ENCODE measurements at places on chromosomes 13 and 19. TPM values are rescaled to one million over a fixed set of nuclear protein-coding genes. Genes with fewer than 3 reads are reported as not detected.

- no peak for DNase-seq
Observed at GRCh38 chr19:35403116-35403760, 32.4 kb downstream of the GPR42 start.

- no peak for DNase-seq
Observed at GRCh38 chr13:109644956-109645355, 141.4 kb downstream of the IRS2 start.

GRCh38 chr19:45235485-45235884 lies 9.7 kb downstream of the EXOC3L2 start:
- DNase-seq, result no peak

GRCh38 chr19:38004521-38005223 lies 97.7 kb downstream of the SIPA1L3 start:
- DNase-seq, result peak; percentile 98

DNA sequence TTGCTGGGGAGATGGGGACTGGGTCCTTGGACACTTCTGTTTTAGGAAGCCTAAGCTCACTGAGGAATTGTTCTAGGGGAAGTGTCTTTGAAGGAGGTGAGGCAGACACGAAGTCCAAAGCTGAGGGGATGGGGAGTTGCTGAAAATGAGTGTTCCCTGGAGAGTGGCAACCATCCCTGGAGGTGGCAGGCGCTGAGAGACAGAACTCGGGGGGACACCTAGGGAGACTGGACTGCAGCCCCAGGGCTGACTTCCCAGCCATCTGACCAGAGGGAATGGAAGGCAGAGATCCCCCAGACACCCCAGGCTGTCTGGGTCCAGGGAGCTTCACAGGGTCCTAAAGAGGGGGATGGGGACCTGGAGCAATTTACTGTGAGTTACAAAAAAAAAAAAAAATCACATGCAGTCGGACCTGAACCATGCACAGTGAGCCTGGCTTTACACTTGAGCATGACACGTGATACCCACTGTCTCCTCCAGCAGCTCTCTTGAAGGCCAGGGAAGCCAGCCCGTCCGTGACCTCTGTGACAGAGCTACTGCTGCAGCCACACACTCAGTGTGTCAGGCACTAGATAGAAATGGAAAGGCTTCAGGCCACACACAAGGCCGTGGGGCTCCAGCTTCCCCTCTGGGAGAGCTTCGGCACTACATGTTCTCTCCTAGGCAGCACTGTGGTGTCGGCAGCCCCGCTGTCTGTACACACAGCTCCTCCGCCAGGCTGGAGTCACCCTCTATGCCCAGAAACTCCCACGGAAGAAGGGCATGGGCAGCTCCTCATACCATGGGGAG lies 77.1 kb upstream of the KCTD15 start:
- no peak for DNase-seq

- peak; percentile 35 for DNase-seq
Observed at GRCh38 chr19:53183146-53183764, 9.9 kb downstream of the ZNF665 start.

GRCh38 chr19:7494416-7495098 lies 5.7 kb upstream of the PEX11G start:
- DNase-seq, result no peak

DNA sequence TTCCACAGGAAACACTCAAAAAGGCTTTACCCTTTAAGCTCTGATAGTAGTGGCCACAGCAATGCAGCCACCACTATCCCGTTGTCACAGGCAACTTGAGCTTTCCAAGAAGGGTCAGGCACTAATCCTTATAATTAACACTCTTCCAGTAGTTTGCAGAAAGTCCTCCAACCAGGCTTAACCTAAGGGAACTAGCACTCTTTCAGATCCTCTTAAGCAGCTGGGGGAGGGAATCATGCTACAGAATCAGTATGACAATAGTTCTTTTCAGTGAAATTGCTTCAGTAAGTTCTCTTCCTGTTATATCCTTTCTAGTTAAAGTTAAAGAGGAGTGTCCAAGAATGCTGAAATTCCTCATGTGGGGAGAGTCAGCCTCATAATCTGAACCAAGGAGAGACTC lies 82.2 kb downstream of the TNFSF11 start:
- DNase-seq, result no peak

DNA sequence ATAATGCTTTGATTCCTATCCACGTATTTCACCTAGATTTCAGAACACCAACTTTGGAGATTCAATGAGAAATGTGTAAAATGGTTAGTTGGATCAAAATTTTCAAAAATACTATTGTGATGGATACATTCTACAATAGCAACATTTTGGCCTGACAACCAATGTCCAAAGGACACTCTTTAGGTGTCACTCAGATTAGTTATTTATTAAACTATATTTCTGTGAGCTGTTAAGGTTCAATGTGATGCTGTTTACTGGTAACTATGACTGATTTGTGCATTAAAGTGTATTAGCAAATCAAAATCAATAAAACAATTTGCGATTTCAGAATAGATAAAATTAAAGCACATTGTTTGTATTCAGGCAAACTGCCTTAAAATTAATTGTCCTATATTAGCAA lies 149.8 kb downstream of the PCDH9 start:
- DNase-seq, result no peak

- DNase-seq, result no peak
Observed at GRCh38 chr13:44307255-44307654, 66.4 kb upstream of the SERP2 start.

DNA sequence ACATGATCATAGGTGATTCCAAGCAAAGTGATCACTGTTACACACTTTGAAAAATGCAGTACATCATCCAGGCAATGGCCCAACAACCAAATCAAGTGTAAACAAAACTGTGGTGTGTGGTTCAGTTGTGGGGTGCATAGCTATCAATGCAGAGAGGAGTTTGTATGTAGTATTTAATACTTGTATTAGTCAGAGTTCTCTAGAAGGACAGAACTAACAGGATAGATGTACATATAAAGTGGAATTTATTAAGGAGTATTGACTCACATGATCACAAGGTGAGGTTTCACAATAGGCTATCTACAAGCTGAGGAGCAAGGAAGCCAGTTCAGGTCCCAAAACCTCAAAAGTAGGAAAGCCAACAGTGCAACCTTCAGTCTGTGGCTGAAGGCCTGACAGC lies 249.3 kb upstream of the HTR2A start:
- peak; percentile 15 for DNase-seq

- DNase-seq, result no peak
Observed at GRCh38 chr13:67635754-67636153, 405.6 kb upstream of the PCDH9 start.

DNA sequence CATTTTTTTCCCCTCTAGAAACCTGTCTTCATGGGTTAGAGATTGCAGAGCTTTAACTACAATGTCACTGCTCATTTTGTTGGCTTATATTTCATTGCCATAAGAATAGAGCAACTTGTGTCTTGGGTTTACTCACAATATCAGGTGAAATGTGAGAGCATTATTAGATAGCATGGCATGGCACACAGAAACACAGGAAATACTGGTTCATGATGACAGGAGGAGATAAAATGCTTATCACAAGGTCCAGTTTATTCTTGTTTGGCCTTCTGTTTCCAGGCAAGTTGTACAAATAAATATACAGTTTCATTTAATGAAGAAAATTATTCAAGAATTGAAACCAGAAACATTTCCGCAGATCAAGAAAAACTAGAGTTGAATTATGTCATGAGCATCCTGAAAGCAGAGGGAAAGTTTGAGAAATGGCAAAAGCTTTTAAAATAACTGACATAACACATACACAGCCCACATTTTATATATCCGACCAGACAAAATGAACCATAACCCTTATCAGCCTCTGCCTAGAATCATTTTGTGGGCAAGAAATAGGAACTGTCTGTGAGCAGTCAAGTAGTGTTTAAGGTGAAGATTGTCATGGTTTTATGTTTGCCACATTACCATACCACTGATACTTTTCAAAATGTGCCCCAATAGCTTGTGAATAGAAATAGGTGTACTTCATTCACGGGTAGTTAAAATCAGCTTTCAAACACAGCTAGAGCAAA lies 297.9 kb upstream of the ARGLU1 start:
- DNase-seq, result no peak

- DNase-seq, result no peak
Observed at GRCh38 chr19:1237754-1238368, at the start of gene CBARP. TSS of gene CBARP (minus strand) at chr19:1238005. CDS start at chr19:1236100, 1,905 bp downstream.

- no peak for DNase-seq
Observed at GRCh38 chr13:48944221-48944620, 31.5 kb upstream of the FNDC3A start.

- no peak for DNase-seq
Observed at GRCh38 chr19:30743011-30743410, 370.8 kb downstream of the ZNF536 start.

DNA sequence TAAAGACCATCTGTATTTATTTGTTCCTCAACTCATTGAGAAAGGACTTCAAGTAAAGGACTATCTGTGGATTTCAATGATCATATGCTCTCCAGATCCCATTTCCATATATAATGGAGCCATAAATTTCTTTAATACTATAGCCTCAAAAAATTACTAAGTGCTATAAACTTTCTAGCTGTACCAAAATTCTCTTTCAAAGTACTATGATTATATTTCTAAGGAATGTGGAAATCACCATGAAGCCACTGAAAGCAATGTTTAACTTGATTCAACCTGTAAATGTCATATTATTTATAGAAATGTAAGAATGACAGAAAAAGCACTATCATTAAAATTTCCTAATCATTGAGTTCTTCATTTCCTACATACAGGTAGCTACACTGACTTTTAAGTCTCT lies 20.7 kb downstream of the TBC1D4 start:
- DNase-seq, result no peak

GRCh38 chr19:4988770-4989251 lies 19.9 kb downstream of the KDM4B start:
- DNase-seq, result no peak

DNA sequence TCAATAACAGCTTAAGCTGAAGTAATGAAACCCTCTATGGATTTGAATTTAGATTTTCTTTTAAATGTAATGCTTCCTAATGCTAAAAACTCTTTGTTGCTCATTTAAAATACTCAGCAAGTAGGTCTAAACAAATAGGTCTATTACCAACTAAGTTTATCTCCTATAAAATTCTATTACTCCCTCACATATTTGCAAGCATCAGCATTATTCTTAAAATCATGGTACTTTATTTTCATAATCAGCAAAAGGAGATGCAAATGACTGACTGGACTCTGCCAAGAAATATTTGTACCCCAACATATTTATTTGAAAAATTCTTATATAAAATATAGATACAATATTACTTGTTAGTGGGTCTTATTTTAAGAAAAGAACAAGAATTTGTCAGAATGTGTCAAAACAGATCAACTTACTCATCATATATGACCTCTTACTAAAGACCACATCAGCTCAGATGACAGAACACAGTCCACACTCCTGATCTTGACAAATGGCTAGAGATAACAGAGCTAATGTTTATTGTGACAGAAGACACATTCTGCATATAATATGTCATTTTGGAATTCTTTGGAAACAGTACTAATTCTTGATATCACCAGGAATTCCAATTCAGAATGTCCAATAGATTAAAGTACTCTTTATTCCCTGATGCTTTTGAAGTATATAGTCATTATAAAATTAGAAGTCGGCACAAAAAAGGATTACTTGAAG lies 704.6 kb upstream of the PCDH9 start:
- no peak for DNase-seq

GRCh38 chr19:43934055-43934984 lies 762 bp downstream of the ZNF45 start:
- DNase-seq, result no peak

Gene NOTCH3
- total RNA-seq, result 1.1 TPM

Gene THSD8
- not detected for total RNA-seq

Gene ATP4A
- total RNA-seq, result not detected

Gene GFY
- total RNA-seq, result not detected

Gene PCDH9
- total RNA-seq, result 5.6 TPM

Gene VSIG10L
- 8.5 TPM for total RNA-seq

Gene RNF113B
- total RNA-seq, result not detected
